ENCODE measurements at places on chromosomes 6 and 20. TPM values are rescaled to one million over a fixed set of nuclear protein-coding genes. Genes with fewer than 3 reads are reported as not detected.

- no peak for DNase-seq
Measured at GRCh38 chr20:62695448-62696414, 12.9 kb upstream of the NTSR1 start.

DNA sequence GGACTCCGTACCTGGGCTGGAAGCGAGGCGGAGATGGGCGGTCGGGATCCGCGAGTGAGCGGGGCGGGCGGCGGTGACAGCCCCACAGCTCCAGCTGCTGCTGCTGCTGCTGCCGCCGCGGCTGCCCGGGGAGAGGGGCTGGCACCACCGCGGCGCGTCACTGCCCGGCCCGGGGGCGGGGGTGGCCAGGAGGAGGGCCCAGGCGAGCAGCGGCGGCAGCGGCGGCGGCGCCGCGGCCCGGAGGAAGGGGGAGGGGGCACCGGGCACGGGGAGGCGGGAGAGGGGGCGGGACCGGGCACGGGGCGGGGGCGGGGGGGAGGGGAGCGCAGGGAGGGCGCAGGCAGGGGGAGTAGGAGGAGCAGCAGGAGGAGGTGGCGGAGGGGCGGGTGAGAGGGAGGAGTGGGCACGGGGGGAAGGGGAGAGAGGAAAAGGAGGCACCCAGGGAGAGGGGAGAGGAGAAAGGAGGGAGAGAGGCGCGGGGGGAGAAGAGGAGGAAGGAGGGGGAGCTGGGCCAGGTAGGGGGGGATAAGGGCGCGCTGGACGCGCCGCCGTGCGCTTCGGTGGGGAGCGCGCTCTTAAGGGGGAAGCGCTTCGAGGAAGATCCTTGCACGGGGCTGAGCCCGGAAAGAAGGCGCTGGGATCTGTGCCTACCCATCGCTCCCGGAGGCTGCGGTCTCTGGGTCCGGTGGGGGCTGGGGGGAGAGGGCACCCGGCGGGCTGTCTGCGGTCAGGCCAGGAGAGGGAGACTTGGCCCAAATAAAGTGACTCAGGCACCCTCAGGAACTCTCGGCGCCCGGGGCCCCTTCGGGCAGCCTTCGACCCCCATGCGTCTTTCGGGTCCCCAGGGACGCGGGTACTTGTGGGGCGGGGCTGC, 101.5 kb downstream of the NOL4L start:
- DNase-seq = peak; percentile 80

DNA sequence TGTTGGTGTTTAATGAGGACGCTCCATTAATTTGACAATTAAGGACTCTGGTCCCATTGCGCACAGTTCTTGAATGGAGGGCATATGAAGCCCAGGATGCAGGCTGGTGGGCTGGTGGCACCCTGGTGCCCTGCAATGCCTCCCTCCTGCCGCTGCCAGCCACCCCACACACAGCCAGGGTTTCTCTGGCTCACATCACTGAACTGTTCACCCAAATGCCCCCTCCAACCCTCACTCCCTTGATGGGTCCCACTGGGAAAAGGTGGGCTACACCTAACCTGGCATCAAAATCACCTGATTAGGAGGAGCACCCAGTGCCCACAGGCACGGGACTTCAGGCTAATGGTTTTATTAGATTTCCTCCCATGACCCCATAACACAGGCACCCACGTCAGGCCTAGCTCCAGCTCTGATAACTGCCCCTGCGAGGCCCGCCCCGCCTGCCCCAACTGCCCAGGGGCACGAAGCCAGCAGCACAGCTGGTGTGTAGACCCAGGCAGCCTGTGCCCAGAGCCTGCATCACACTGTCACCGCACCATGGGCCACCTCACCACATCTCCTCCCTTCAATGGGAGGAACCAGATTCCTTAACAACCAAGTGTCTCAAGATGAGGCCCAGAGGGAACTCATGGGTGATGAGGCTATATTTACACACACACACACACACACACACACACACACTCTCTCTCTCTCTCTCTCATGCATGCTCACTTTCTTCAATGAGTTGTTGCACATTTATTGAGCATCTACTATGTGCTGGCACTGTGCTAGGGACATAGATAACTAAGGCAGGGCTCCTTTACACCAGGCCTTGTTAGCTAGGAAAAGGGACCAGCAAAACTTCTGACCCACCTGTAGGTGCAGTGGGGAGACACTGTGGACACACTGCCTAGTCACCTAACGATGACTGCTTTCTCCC, 107.3 kb downstream of the NOL4L start:
- DNase-seq = no peak

GRCh38 chr20:46810448-46811223, 84.0 kb upstream of the EYA2 start:
- DNase-seq = no peak

DNA sequence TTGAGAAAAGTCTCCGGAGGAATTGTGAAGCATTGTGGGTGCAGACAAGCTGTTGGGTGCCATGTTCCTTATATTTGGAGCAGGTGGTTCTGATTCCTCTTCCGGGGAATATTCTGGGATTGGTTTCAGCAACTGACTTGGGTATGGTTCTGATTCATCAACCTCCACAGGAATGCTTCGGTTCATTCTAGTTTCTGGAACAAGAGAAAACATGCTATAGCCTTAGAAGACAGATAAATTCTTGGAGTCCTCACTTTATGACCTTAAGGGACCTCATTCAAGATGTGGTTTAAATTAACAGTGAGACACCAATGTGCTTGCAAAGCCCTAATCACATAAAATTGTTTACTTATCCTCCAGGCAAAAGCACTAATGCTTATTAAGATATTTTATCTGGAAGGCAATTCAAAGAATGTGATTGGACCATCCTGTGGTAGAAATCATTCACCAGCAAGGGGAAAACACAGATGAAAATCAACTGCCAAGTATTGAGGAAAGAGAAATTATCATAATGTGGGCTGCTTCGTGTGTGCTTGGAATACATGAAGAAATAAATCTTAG, 13.7 kb downstream of the TRAF3IP2 start:
- no peak for DNase-seq

GRCh38 chr6:99434702-99435530, 9.8 kb upstream of the PNISR start:
- DNase-seq = no peak

GRCh38 chr20:3041854-3042409, 1.5 kb upstream of the GNRH2 start:
- DNase-seq = no peak

DNA sequence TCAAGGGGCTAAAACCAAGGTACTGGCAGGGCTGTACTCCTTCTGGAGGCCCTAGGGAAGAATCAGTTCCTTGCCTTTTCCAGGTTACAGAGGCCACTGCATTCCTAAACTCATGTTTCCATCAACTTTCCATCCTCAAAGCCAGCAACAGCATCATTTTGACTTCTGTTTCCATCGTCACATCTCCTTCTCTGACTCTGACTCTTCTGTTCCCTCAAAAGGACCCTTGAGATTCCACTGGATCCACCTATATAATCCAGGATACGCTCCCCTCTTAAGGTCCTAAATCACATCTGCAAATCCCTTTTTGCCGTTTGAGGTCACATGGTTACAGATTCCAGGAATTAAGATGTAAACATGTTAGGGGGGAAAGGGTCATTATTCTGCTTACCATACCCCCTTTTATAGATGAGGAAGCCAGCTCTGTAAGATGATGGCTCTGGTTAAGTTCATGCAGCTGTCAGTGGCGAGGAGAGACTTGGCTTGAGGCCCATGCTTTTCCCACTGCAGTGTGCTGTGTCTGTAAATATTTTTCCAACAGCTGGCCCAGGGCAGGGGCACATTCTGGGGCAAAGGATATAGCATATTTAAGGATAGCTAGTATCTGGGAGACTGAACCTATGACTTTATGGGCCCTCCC, 114.6 kb downstream of the TNFRSF21 start:
- DNase-seq = no peak

GRCh38 chr6:133631421-133631820, 257.5 kb upstream of the TCF21 start:
- no peak for DNase-seq

GRCh38 chr6:4369616-4370015, 234.2 kb upstream of the ECI2 start:
- DNase-seq = no peak

- DNase-seq = no peak
Measured at GRCh38 chr6:2353412-2354137, 108.2 kb upstream of the GMDS start.

- DNase-seq = no peak
Measured at GRCh38 chr6:140871911-140872310, 1260.8 kb upstream of the GJE1 start.

DNA sequence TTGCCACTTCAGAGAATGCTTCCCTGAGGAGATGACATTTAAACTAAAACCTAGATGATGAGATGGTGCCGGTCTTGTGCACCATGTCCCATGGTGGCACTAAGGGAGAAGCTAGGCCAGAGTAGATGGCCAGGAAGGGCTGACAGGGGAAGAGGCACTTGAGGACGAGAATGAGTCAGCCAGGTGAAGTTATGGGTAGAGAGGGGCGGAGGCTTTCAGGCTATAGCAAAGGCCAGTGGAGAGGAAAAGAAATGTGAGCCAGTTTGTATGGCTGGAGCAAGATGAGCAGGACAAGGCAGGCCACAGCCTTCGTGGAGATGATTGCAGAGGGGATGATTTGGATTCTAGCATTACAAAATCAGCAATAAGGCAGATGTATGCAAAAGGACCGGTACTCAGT, 44.7 kb upstream of the ADGRF4 start:
- no peak for DNase-seq

- DNase-seq = no peak
Measured at GRCh38 chr6:23927935-23928334, 198.1 kb upstream of the NRSN1 start.

DNA sequence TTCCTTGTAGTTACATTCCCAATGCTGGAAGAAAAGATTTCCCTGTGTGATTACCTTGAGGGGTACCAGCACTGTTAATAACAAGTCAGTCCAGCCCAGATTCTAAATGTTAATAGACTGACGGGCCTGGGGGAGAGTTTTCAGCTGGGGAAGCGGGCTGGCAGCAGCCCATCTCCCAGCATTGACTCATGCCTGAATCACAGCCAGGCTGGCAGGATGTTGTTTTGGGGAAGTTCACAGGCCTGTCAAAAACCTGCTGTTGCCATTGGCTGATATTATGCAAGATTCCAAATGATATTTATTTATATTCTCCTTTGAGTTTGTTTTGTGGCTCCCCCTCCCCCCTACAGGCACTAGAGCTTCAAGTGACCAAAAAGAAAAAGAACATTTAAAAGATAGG, 213.9 kb upstream of the CNR1 start:
- DNase-seq = peak; percentile 54

GRCh38 chr20:24056491-24056890, 67.9 kb upstream of the GGTLC1 start:
- no peak for DNase-seq

GRCh38 chr6:98308564-98308963, 525.8 kb upstream of the POU3F2 start:
- DNase-seq = no peak

GRCh38 chr6:116714296-116714695, 33.3 kb downstream of the KPNA5 start:
- DNase-seq = no peak

- DNase-seq = peak; percentile 67
Measured at GRCh38 chr20:23225407-23226060, 125.1 kb upstream of the NXT1 start.

DNA sequence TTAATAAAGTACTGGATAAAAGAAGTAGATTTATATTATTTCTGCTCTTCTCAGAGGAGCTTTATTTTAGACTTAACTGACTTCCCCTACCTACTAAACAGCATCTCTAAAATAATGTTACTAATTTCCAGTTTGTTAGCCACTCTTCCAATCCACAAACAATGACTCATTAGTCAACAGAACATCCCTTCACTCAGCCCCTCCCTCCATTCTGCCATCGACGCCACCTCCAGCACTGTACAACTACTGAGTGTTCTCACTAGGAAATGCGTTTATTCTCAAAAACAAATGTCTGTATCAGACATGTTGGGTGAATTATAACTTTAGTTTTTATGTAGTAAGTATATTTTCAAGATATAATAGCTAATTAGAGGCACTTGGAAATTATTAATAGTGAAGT, 427.0 kb downstream of the EYS start:
- no peak for DNase-seq

DNA sequence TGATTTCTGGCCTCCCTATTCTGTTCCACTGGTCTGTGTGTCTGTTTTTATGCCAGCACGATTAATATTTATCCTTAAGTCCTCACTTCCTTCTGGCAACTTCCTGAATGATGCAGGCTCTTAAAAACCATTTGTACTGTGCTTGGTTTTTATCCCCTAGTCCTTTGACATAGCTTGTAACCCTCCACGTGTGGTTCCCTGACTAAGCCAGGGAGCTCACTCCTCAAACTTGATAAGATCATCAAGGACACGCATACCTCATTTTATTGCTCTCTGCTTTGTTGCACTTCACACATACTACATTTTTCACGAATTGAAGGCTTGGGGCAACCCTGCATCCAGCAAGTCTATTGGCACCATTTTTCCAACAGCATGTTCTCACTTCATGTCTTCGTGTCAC, 166.4 kb upstream of the UST start:
- no peak for DNase-seq

- DNase-seq = no peak
Measured at GRCh38 chr20:46638134-46638897, 12.9 kb downstream of the SLC13A3 start.

DNA sequence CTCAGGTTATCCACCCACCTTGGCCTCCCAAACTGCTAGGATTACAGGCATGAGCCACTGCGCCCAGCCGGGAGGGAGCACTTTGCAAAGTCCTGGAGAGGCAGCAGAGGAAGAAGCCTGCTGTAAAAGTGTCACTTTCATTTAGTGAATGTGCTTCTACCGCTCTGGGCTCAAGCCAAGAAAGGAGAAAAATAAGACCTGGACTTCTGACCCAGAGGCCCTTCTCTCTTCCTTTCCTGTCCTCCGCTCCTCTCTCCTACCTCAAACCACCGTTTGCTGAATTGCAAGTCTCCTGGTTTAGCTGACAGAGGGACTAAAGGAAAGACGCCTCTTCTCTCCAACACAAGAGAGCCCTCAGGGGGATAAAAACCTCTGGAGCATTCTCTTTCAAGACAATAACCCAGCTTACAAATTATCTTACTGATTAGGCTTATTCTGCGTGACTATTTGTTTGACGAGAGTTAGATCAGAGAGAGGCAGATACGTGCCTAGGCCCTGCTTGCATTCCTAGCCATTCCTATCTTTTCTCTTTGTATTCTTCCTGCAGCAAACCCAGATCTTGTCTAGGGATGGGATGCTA, 84.2 kb upstream of the SLC22A23 start:
- no peak for DNase-seq

NINL gene
- total RNA-seq = 10.7 TPM

ZNF341 gene
- total RNA-seq = 5.6 TPM

KCNB1 gene
- 0.53 TPM for total RNA-seq

NRN1 gene
- total RNA-seq = 15.0 TPM

NRSN1 gene
- total RNA-seq = not detected

AGPAT4 gene
- 19.7 TPM for total RNA-seq

NCOA6 gene
- 27.1 TPM for total RNA-seq

BPI gene
- 0.44 TPM for total RNA-seq

SLC22A16 gene
- 0.80 TPM for total RNA-seq

TUBB2A gene
- 18.3 TPM for total RNA-seq

DLK2 gene
- total RNA-seq = 0.53 TPM

TRIM31 gene
- total RNA-seq = 0.62 TPM

BFSP1 gene
- total RNA-seq = 2.4 TPM

HLA-DMA gene
- total RNA-seq = 283 TPM

Measured in lower lobe of right lung (tissue), 2 donors.